A673 (cell line): ENCODE measurements at places on chromosomes 1 and 21. TPM values are rescaled to one million over a fixed set of nuclear protein-coding genes. Genes with fewer than 3 reads are reported as not detected.

- H3K27ac ChIP-seq, result no peak overlapping the region
- H3K27me3 ChIP-seq, result no peaks in the 10 kb centered on the region
- no peaks in the 10 kb centered on the region for H3K36me3 ChIP-seq
- DNase-seq, result no peak
These were observed 31.9 kb downstream of the SNX7 start for GRCh38 chr1:98693385-98693784.

- no peaks in the 10 kb centered on the region for H3K27me3 ChIP-seq
- no peak overlapping the region for H3K4me3 ChIP-seq
- DNase-seq, result no peak
- H3K36me3 ChIP-seq, result no peaks in the 10 kb centered on the region
These were observed 196.9 kb upstream of the C8B start for GRCh38 chr1:57162607-57163261.

DNA sequence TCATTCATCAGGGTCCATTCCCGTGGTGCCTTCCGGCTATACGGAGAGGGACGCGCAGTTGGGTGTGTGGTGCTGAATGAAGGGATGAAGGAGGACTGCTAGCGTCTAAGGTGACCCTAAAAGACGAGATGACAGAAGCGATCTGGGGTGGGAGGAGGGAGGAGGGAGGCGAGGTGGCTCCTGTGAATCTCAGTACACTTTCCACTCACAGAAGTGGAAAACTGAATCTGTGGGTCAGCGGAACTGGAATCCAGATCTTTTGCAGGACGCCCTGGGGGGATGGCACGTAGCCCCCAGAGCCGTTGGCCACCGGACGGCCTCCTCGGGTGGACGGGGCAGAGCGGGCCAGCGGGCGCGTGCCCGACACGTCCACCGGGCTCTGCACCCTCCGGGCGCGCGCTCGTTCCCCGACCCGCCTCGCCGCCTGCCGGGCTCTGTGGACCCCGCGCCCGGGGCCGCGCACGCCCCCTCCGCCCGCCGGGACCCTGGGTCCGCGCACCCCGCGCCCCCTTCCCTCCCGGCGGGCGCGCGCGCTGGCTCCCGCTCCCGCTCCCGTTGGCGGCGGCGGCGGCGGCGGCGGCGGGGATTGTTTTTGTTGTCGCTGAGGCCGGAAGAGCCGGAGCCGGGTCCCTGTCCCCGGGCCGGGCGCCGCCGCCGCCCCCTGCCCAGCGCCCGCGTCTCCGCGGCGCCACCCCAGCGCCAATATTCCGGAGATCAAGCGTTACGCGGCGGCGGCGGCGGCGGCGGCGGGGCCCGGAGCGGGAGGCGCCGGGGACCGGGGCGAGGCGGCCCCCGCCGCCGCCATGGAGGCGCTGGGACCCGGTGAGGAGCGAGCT lies at the start of gene AGO4:
AGO4 (plus strand) TSS at position 403 of the 836 bp plus-strand sequence; CDS start at position 804, 401 bp downstream.
- H3K27me3 ChIP-seq, result no peaks in the 10 kb centered on the region
- peak; percentile 49 for DNase-seq
- H3K4me1 ChIP-seq, result no peaks in the 10 kb centered on the region
- peak within 1 kb of the TSS; percentile 86 for H3K4me3 ChIP-seq

- peak; percentile 67 for DNase-seq
- H3K36me3 ChIP-seq, result no peaks in the 10 kb centered on the region
- no peak overlapping the region for H3K27ac ChIP-seq
- H3K4me1 ChIP-seq, result no peaks in the 10 kb centered on the region
- H3K4me3 ChIP-seq, result no peak overlapping the region
- no peaks in the 10 kb centered on the region for H3K27me3 ChIP-seq
These were observed 40.2 kb downstream of the IL12RB2 start for GRCh38 chr1:67347688-67348472.

GRCh38 chr1:245822996-245823395 lies 668.2 kb downstream of the KIF26B start:
- H3K4me1 ChIP-seq, result no peaks in the 10 kb centered on the region
- no peak overlapping the region for H3K27ac ChIP-seq
- H3K27me3 ChIP-seq, result no peaks in the 10 kb centered on the region
- no peak for DNase-seq
- no peak overlapping the region for H3K4me3 ChIP-seq

- no peak overlapping the region for H3K4me3 ChIP-seq
- peak; percentile 40 for DNase-seq
- no peaks in the 10 kb centered on the region for H3K4me1 ChIP-seq
- H3K36me3 ChIP-seq, result no peaks in the 10 kb centered on the region
- no peaks in the 10 kb centered on the region for H3K27me3 ChIP-seq
- no peak overlapping the region for H3K27ac ChIP-seq
These were observed 43.1 kb downstream of the SCP2 start for GRCh38 chr1:52970149-52970548.

The MCOLN2 gene
- 0.98 and 1.7 TPM in 2 replicates for total RNA-seq
